ENCODE measurements at places on chromosomes 7 and 10.

DNA sequence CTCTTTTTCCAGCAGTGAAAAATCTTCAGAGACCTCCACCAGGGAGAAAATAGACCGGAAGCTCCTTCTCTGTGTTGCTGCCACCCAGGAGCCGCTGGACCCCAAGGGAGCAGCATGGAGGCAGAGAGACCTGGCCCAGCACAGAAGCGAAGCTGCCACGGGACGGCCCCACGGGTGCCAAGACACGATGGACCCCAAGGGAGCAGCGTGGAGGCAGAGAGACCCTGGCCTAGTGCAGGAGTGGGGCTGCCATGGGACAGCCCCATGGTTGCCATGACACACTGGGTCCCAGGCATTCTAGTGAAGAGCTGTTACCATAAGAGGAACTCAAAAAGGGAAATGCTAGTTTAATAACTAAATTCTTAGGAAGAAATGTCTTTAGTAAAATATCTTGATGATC is 186.3 kb downstream of the PTPRN2 start:
- DNase-seq = no peak

- DNase-seq = no peak
Observed at GRCh38 chr10:42984035-42984610, 92.7 kb upstream of the RET start.

DNA sequence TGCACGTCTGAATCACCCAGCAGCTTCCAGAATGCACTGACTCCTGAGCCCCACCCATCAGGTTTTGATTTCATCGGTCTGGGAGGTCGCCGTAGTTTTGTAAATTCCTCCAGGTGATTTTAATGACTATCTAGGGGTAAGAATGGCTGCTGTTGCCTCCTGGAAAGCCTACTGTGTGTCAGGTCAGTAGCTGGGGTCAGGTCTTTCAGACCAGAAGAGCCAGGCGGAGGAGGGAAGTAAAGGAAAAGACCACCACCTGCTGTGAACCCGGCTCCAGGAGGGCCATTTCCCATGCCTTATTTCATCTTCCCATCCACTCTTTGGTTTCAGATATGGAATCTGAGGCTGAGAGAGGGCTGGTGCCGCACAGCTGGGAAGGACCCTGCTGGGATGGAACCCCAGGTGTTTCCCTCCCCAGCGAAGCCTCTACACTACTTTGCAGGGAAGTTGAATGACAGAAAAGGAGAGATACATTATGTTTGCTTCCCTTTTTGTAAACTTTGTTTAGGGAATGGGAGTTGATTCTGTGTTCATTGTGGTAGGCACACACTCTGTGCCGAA is 19.8 kb downstream of the ADAMTS14 start:
- DNase-seq = no peak

- DNase-seq = no peak
Observed at GRCh38 chr10:78414380-78414779, 380.7 kb downstream of the RPS24 start.

DNA sequence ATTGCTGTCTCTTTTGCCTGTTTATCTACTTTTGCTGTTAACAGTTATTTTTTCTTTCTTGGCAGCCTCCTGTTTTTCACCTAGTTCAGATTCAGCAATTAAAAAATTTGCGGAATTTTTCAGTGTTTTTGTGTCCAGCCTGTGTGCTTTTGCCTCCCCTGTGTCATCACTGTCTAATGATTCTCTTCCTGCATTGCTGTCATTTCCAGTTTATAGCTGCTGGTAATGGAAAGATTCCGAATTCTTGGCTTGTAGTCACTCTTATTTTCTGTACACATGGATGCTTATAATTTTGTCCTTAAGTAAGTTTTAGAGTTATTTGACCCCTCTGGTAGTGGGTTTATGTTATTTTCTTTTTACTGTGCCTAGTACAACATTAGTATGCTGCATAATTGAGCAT is 25.1 kb downstream of the GLRX3 start:
- DNase-seq = no peak

DNA sequence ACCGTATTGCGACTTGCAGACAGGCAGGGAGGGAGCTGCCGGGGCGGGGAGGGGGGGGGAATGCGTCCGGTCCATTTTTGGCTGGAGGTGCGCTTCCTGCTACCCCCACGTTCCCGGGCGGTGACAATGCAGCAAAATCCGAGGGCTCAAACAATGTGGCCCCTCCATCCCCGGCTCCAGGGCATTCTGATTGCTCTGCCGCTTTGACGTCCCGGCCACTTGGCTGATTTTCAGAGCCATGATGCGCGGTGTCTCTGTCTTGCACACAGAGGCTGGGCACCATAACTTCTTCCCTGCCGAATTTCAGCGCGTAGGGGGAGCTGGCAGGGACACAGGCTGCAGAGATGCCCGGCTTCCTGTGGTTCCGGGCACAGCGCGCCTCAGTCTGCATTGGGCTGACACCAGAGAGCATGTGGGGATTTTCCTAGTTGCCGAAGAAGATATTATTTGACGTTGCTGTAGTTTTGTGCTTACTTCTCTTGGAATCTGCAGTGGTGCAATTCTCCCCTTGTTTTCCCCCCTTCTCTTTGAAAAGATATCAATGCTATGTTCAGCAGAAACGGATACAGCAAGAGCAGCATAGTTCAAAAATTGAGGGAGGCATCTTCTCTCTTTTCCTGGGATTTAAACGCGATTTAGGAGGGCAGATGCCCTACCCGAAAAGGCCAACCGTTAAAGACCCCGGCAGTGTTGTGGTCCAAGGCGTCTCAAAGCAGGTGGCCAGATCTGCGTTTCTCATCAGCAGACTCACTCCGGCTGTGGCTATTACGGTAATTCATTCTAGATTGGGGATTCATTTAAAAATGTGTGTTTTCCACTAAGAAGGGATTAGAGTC is 1.4 kb downstream of the HECW1 start:
- no peak for DNase-seq

All from HepG2 (cell line).